Activated CD8-positive, alpha-beta memory T cell treated with anti-CD3 and anti-CD28 coated beads for 24 hours (primary cell): ENCODE measurements at places on chromosomes 1 and 21.

- no peak for DNase-seq
These were observed 2.1 kb downstream of the ADGRL2 start for GRCh38 chr1:81802707-81803430.

- DNase-seq: no peak
These were observed 202.4 kb downstream of the SMYD3 start for GRCh38 chr1:246304484-246305259.

- no peak for DNase-seq
These were observed 207.1 kb downstream of the HIVEP3 start for GRCh38 chr1:41711581-41711980.

DNA sequence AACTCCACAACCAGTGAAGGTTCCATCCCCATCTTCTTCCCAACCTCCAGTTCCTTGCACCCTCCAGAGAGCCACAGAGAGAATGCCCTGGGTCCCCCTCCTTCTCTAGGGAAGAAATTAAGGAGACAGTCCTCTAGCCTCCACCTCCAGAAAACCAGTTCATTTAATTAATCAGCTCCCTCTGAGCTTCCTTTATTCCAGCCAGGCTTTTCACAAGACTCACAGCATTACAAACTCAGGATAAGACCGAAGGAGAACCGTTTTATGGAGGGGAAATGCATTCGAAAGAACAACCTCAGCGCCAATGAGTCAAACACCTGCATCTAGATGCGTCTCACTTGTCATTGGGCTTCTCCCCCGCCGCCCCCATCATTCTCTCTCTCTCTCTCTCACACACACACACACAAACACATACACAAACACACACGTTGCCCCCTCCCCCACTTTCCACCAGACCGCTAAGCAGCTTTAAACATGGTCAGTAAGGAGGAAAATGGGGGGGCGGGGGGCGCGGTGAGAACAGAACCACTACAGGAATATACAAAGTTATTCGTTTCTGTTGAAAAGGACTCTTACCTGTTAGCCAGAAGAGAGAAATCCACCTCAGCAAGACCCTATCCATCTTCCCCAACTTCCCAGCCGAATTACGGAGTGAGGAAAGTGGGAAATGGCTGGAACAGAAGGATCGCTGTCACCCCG, 544 bp downstream of the ILDR2 start:
- DNase-seq: peak; percentile 75

DNA sequence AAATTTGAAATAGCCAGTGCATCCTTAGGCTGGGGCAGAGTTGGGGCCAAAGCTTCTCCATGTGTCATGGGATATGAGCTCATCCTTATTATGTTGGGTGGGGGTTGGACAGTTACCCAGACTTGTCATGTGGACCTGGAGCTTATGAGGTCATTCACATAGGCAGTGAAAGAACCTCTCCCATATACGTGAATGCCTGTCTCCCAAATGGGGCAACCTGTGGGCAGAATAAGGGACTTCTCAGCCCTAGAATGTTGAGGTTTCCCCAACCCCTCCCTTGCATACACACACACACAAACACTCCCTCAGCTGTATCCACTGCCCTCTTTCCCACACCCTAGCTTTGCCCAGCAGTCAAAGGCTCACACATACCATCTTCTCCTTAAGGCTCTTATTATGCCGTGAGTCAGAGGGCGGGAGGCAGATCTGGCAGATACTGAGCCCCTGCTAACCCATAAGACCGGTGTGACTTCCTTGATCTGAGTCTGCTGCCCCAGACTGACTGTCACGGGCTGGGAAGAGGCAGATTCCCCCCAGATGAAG, 2.3 kb upstream of the IVL start:
- DNase-seq: no peak

DNA sequence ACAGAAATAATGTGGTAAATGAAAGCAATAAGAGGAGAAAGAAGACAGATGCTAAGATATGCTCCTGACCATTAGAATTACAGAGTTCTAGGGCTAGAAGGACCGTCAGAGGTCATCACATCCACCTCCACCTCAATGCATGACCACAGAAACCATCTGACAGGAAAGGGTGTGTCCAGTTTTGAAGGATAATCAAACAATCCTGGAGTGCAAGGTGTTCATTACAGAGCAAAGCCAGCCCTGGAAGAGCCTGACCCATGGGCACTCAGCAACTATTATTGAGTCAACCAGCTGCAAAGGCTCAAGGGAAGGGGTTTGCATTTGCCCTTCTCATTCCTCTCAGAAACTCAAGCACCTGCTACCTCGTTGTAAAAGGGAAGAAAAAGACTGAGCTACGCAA, 46.4 kb downstream of the TOR1AIP2 start:
- no peak for DNase-seq

- DNase-seq: no peak
These were observed 42.9 kb upstream of the CITED4 start for GRCh38 chr1:40905061-40905460.

DNA sequence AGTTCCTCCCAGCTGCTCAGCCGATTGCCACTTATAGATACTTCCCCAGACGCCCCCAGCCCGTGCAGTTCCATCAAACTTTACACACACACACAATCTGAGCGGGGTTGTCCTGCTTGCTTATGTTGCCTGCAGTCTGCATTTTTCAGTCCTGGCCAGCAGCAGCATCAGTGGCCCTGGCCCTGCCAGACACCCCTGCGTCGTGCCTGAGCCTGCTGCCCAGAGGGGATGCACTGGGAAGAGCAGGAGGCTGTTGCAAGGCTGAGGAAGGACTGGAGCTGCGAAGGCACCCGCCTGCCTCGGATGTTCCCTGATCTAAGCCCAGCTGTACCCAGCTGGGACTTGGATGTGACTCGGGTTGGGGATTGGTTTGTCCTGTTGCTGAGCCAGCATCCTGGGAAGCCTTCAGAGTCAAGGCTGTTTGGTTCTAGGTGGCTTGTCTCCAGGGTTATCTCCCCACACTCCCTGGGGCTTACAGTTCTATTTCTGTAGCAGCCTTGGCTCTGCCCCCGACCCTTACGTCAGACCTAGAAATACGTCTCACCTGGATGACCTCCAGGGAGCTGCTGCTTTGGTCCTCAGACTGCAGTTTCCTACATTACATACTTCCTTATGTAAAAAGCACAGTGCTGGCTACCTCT, 42.3 kb downstream of the MAN1C1 start:
- peak; percentile 48 for DNase-seq

- peak; percentile 15 for DNase-seq
These were observed 7.0 kb downstream of the ENSA start for GRCh38 chr1:150622303-150622975.

DNA sequence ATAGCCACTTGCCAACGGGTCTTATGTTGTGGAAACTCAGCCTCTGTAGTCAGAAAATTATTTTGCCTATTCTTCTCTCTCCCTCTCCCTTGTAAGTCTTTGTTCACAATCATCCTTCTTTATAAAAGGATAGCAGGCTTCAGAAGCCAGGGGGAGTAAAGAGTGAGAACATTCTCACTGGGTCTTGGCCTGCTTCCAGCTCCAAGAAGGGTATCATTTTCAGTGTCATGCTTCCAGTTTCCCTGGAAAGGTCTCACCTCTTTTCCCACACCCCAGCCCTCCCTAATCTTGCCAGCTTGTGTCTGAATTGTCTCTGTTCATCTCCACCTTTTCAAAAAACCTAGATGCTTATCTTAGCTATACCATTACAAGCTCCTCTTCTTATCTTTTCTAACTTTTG, 346.2 kb upstream of the LRRC7 start:
- no peak for DNase-seq

GRCh38 chr1:197776351-197777105, 1.2 kb upstream of the DENND1B start:
- peak; percentile 70 for DNase-seq

GRCh38 chr1:2381741-2382620, 9.4 kb downstream of the MORN1 start:
- DNase-seq: peak; percentile 91

DNA sequence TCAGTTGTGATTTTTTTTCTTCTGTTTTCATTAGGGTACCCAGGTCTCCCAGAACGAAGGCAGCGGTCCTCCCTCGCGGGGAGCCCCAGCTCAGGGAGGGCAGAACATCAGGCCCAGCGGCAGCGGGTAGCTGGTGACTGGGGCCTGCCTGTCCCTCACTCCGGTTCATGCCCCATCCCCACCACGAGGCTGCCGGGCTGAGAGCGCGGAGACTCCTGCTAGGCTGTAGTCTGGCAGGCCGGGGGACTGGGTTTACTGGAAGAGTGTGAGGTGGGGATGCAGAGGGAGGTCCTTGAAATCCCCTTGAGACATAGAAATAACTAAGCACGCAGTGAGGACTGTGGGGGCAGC, 10.5 kb downstream of the BRINP2 start:
- DNase-seq: no peak

- no peak for DNase-seq
These were observed 47.1 kb upstream of the KCNE1 start for GRCh38 chr21:34559089-34559631.

- no peak for DNase-seq
These were observed 112.5 kb downstream of the TAS1R2 start for GRCh38 chr1:18746981-18747380.

DNA sequence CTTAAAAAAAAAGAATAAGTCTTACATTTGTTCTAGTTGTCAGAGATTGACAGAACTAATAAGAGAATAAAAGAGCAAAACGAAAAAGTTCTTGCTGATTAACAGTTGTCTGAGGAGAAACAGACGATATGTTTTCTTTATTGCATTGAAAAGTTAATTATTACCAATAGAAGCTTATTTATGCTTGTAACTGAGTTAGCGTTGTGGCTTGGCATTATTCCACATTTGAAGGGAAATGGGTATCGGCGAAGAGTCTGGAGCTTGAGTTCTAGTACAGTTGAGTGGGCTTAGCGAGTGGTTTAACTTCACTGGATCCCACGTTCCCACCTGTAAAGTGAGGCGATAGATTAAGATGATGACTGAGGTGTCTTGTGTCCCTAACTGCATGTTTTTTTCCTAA, 109.0 kb downstream of the SDCCAG8 start:
- no peak for DNase-seq

GRCh38 chr1:218499011-218499691, 154.0 kb downstream of the TGFB2 start:
- no peak for DNase-seq

- no peak for DNase-seq
These were observed 98.0 kb upstream of the C1orf174 start for GRCh38 chr1:3998086-3998485.

GRCh38 chr1:21165076-21165475, 11.6 kb downstream of the EIF4G3 start:
- DNase-seq: no peak

- peak; percentile 28 for DNase-seq
These were observed 2.8 kb upstream of the ADORA1 start for GRCh38 chr1:203124546-203125317.

DNA sequence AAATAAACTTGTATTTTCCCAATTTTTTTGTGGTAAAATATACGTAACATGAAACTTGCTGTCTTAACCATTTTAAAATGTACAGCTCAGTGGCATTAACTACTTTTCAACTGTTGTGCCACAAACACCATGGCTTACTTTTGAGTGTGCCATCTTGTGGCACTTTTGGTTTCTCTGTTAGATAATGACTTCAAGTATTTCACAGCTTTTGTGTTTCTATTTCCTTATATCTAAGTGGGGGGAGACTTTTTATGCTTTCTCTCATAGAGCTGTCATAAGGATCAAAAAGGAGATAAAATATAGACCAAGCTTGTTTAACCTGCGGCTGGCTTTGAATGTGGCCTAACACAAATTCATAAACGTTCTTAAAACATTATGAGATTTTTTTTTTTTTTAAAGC, 44.3 kb downstream of the CDC14A start:
- DNase-seq: no peak

DNA sequence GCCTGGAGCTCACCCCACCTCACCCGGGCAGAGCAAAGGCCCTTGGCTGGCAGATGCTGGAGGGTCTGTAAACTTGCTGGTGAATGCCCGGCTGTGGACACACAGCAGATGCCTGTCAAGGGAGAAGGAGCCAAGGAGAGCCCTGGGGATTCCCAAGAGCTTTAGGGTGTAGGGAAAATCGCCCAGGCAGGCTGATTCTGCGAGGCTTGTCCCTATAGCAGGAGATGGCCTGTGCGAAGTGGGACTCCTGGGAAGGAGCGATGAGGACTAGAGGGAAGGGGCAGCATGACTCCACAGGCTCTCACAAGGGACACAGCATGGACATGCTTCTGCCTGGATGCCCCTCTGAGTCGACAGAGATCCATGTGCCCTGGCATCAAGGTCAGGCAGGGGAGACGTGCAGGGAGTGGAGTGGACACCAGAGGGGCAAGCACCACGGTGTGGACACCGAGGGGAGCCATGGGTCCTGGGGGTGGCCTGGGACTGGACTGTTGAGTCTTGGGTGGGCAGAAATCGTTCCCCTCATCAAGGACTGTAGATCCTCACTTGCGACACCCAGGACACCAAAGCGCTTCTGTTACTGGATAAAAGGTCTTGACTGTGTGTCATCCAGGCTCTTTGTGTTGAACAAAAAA, 71.4 kb upstream of the ABCG1 start:
- no peak for DNase-seq
